Activated CD4-positive, alpha-beta T cell treated with anti-CD3 and anti-CD28 coated beads for 48 hours (primary cell): ENCODE measurements at places on chromosomes 13 and 19.
A peak's percentile ranks its signal among the peaks of the same experiment; 100 is the strongest.

- no peak for DNase-seq
Measured at GRCh38 chr19:32176591-32176990, 168.8 kb upstream of the ZNF507 start.

GRCh38 chr19:33150852-33151518, 19.1 kb downstream of the WDR88 start:
- no peak for DNase-seq

DNA sequence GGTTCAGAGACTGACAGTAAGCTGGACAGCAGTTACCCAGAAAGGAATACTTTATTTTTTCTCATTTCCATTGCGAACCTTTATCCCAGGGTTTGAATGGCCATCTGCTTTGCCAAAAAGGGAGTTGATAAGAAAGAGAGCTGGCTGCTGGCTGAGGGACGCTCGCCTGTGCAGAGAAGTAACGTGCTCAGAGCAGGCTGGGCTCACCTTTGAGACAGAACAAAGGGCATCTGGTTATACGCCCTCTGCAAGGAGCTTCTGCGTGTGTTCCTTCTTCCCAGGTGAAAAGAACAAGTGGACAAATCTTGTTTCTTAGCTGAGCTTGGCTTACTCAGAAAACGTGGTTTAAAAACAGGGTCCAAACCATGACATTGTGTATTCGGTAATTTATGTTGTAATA, 47.4 kb downstream of the EFNB2 start:
- no peak for DNase-seq

- DNase-seq, result peak; percentile 65
Measured at GRCh38 chr19:17327654-17328516, 6.8 kb downstream of the ANO8 start.

DNA sequence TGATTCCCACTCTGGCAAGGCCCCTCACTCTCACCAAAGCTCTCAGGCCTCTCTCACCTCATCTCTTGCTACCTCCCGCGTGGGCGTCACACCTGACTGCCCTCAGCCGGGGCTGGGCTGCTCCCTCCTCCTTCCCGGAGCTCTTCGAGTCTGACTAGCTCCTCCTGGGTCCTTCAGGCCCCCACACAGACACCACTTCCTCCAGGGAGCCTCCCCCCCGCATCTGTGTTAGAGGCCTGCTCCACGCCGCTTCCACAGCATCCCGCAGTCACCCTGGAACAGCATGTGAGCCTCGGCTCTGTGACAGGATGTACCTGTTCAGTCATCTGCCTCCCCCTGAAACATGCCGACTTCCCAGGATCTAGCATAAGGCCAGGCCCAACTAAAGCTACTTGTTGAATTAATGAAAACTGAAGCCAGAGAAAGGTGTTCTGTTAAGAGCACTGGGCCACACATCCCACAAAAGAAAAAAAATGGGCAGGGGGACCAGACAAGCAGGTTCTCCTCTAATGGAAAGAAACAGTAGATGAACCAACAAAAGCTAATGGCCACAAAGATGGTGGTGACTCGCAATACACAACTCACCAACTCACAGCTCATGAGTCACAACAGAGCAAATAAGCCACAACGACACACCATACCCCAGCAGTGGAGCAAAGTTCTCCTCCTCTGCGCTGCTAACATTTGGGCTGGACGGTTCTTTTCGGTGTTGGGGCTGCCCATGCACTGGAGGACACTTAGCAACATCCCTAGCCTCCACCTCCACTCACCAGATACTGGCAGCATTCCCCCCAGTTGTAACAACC, 3.0 kb downstream of the PPP6R1 start:
- peak; percentile 75 for DNase-seq

DNA sequence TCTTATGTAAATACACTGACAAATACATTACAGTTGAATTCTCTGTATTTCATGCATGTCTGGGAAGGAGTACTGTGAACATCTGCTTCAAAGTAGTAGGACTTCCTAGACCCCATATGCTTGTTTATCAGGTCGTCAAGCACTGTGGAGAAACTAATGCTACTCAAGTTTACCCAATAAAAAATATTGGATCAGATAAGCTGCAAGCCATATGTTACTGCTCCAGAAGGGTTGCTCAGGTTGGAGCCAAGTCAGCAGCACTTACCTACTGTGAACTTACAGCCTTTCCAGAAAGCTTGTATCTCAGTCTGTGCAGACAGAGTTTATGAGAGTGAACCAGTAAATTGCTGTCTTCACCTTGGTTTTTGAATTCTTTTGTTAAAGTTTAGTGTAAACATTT, 36.2 kb downstream of the SLAIN1 start:
- DNase-seq, result no peak

GRCh38 chr13:29802621-29803020, 47.8 kb downstream of the UBL3 start:
- no peak for DNase-seq

- no peak for DNase-seq
Measured at GRCh38 chr19:8034178-8034525, 18.4 kb upstream of the CCL25 start.

DNA sequence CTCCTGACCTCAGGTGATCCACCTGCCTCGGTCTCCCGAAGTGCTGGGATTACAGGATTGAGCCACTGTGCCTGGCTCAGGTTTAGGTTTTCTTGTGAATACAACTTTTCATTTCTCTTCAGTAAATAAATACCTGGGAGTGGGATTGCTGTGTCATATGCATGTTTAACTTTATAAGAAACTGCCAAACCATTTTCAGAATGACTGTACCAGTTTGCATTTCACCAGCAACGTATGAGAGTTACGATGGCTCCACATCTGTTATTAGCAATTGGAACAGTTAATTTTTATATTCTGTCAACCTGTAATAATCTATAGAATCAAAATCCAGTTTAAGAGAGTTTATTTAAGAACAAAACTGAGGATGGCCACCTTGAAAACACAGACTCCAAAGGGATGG, 52.2 kb downstream of the TEX26 start:
- DNase-seq, result no peak

- no peak for DNase-seq
Measured at GRCh38 chr13:59823486-59823885, 340.2 kb downstream of the DIAPH3 start.

DNA sequence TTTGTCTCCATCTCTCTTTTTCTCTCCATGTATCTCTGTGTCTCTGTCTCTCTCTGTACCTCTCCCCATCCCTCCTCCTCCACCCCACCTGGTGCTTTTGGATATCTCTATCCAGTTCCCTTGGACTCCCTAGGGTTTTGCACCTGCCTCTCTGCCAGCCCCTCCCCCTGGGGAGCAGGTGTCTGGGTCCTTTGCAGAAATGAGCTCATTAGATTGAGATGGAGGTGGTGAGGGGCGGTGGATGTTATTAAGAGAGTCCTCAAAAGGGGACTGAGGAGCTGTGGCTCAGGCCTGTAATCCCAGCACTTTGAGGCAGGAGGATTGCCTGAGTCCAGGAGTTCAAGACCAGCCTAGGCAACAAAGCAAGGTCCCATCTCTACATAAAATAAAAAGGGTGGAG, 2.1 kb downstream of the KCNN4 start:
- no peak for DNase-seq
